T-helper 17 cell (primary cell): ENCODE measurements at places on chromosomes 3 and 15.

- DNase-seq: no peak
- H3K27ac ChIP-seq: no peak overlapping the region
- H3K36me3 ChIP-seq: peaks cover 6% of the 10 kb centered on the region
- no peak overlapping the region for H3K4me3 ChIP-seq
These were observed 9.2 kb upstream of the SSR3 start for GRCh38 chr3:156563900-156564682.

- H3K36me3 ChIP-seq: no peaks in the 10 kb centered on the region
- peak overlapping the region; percentile 21 for H3K27ac ChIP-seq
- peaks cover 60% of the 10 kb centered on the region for H3K27me3 ChIP-seq
- H3K4me3 ChIP-seq: no peak overlapping the region
- no peak for DNase-seq
- peaks cover 11% of the 10 kb centered on the region for H3K4me1 ChIP-seq
These were observed 5.1 kb downstream of the PROK2 start for GRCh38 chr3:71779674-71780377.

DNA sequence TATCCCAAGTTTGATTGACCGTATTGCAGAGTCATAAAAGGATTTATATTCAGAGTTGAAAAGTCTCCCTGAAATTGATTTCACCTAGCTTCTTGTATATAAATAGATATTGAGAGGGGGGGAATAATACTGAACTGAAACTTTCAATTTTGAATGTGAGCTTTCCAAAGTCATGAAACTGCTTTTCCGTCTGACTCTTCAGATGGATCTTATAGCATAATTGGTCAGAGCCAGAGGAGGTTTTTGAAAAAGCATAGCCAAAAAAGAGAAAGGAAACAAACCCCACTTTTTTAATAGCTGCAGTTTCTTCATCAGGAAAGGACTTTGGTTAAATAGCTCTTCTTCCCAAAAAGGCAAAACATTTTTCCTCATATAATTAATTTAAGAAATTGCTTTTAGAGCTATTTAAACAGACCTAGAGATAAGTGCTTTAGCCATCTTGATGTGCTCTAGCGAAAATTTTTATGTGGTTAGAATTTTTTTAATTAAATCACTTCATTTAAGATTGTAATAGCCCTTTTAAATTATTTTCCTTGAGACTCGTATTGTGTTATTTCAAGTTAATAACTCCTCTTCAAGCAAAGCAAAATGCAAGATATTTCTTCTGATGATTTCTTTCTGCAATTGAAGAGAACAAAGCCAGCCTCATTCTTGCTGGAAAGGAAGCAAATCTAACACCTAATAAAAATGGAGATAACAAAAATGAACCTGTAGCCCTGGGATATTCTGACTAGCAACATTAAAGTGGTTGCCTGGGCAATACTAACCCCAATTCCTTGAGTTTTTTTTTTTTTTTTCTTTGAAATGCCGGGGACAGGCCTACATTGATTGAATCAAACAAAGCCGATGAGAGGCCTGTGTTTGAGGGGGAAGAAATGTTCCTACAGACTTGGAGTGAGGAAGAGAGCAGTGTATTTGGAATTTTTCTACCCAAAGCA is 173.6 kb downstream of the PTPRG start:
- H3K36me3 ChIP-seq: no peaks in the 10 kb centered on the region
- no peaks in the 10 kb centered on the region for H3K4me1 ChIP-seq
- H3K27ac ChIP-seq: no peak overlapping the region
- DNase-seq: no peak

- no peaks in the 10 kb centered on the region for H3K36me3 ChIP-seq
- no peak for DNase-seq
- H3K4me3 ChIP-seq: no peak overlapping the region
- no peaks in the 10 kb centered on the region for H3K4me1 ChIP-seq
- no peak overlapping the region for H3K27ac ChIP-seq
These were observed 482.4 kb upstream of the NR2F2 start for GRCh38 chr15:95848126-95848525.

GRCh38 chr15:39553947-39554693 is 26.8 kb upstream of the THBS1 start:
- peaks cover 37% of the 10 kb centered on the region for H3K27me3 ChIP-seq
- peak overlapping the region; percentile 34 for H3K27ac ChIP-seq
- no peak for DNase-seq
- no peaks in the 10 kb centered on the region for H3K36me3 ChIP-seq
- H3K4me1 ChIP-seq: no peaks in the 10 kb centered on the region
